Fibroblast of villous mesenchyme (primary cell): ENCODE measurements at places on chromosomes 3 and 15. TPM values are rescaled to one million over a fixed set of nuclear protein-coding genes. Genes with fewer than 3 reads are reported as not detected.

Gene LRRK1
- total RNA-seq, result 10.8 and 11.6 TPM in 2 replicates

GRCh38 chr3:58072052-58072762 lies 64.0 kb downstream of the FLNB start:
- DNase-seq, result peak; percentile 88

DNA sequence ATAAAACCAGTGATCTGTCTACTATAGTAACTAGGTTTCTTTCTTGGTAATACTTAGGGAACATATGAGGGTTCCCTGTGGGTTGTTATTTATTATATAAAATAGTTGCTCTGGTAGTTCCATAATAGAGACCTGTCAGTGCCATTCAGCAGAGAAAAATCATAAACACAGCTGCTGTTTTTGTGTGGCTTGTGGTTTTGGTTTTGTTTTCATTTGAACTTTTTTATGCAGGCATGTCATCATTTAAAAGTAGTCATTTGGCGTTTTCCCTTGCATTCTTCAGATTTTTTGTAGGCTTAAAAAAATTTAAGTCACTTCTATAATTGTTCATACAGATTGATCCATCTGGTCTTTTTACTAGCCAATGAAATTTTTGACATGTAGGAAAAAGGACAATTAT lies 47.9 kb downstream of the PIK3CA start:
- peak; percentile 76 for DNase-seq

GRCh38 chr15:40232625-40233070 lies 6.2 kb upstream of the PAK6 start:
- DNase-seq, result peak; percentile 4

GRCh38 chr3:28328188-28329151 lies 20.1 kb upstream of the ZCWPW2 start:
- peak; percentile 34 for DNase-seq
